ENCODE measurements at places on chromosomes 5 and 9.

GRCh38 chr5:156188016-156188415 lies 138.9 kb upstream of the SGCD start:
- no peak for DNase-seq

DNA sequence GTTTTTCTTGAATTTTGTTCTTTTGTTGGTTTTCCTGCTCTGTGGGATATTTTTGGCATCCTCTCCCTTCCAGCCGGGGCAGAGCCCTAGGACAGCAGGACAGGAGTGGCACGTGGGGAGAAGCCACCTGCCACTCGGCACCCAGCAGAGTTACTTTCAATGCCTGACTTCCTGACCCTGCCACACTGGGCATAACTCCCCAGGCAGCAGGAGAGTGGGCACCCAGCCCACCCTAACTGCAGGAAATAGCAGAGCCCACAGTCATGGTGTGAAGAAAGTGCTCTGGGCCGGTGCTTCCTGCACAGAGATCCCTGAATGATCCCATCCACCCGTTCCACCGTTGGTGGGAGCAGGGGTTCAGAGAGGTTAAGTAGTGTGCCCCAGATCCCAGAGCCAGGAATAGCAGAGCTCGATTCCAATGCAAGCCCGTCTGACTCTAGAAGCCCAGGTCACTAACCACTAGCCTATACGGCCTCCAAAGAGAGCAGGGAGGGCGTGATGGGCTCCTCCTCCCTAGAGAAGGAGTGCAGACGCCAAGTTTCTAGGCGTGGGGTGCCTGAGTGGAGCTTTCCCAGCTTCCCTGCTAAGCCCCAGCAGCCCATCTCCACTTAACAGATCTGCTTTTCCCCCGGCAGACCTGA lies 8.1 kb upstream of the NUP214 start:
- no peak for DNase-seq

GRCh38 chr9:11352612-11353011 lies 739.8 kb upstream of the PTPRD start:
- no peak for DNase-seq

- no peak for DNase-seq
These were observed 1433.3 kb upstream of the C9orf72 start for GRCh38 chr9:29006628-29007027.

- no peak for DNase-seq
These were observed 235.4 kb downstream of the DMRT2 start for GRCh38 chr9:1285526-1285925.

- DNase-seq: peak; percentile 85
These were observed 583.5 kb upstream of the TUSC1 start for GRCh38 chr9:26261503-26262330.

DNA sequence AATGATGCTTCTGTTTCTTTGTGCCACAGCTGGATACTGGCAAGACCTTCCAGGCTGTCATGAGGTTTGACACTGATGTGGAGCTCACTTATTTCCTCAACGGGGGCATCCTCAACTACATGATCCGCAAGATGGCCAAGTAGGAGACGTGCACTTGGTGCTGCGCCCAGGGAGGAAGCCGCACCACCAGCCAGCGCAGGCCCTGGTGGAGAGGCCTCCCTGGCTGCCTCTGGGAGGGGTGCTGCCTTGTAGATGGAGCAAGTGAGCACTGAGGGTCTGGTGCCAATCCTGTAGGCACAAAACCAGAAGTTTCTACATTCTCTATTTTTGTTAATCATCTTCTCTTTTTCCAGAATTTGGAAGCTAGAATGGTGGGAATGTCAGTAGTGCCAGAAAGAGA lies 65.5 kb downstream of the ACO1 start:
- DNase-seq: no peak

DNA sequence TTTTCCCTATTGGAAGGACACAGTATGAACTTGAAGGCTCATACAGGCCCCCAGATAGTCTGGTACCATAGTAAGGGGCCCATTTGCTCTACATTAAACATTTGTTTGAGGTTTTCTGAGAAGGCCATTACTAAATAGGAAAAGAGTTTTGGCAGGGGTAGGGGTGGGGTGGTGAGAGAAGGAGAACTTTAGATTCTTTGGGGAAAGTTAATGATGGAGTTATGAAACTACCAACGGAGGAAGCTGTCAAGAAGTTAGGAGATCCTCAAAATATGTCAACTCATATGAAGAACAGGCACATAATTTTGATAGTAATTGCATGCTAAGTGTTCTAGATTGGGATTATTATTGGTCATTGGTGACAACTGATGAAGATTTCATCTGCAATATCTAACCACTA lies 114.7 kb downstream of the TAF11L14 start:
- no peak for DNase-seq

DNA sequence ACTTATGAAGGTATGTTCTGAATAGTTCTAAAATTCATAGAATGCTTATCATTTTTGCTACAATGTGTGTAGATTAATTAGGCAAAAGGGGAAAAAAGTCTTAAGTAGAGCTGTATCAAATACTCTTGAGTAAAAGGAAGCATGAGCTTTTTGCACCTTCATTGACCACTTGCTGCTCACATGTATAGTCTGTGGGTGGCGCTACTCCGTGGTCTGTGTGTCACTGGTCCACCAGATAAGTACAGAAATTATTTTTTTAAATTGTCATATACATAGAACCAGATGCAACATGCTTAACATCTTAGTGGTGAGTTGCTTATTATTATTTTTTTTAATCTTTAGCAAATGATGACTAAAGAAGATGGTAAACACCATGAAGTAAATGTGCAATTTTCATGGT lies 130.2 kb downstream of the MAN2A1 start:
- no peak for DNase-seq

DNA sequence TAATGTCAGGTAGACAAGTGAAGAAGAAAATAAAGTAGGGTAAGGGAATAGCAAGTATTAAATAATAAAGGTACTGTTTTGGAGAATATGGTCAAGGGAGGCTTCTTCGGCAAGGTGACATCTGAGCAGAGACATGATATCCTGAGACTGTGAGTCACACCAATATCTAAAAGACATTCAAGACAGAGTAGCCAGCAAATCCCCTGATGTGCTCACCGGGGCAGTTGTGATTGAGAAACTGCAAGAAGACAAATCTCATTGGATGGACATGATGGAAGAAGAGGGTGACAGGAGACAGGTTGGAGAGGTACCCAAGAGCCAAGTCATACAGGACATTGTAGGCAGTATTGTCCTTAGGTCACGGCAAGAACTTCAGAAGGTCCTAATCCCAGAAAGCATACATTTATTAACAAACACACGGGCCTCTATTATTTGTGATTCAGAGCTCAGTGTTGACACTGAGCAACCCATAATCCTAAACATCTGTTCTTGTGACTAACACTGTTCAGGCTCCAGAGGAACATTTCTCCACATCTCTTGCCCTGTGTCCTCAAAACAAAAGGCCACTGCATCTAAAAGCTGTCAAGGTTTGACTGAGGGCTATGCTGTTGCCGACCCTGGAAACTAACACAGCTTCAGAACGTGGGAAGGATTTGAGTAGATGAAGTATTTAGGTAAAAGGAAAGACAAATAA lies 258.7 kb upstream of the CLINT1 start:
- peak; percentile 22 for DNase-seq

GRCh38 chr9:129323999-129324553 lies 146.0 kb upstream of the IER5L start:
- DNase-seq: no peak

DNA sequence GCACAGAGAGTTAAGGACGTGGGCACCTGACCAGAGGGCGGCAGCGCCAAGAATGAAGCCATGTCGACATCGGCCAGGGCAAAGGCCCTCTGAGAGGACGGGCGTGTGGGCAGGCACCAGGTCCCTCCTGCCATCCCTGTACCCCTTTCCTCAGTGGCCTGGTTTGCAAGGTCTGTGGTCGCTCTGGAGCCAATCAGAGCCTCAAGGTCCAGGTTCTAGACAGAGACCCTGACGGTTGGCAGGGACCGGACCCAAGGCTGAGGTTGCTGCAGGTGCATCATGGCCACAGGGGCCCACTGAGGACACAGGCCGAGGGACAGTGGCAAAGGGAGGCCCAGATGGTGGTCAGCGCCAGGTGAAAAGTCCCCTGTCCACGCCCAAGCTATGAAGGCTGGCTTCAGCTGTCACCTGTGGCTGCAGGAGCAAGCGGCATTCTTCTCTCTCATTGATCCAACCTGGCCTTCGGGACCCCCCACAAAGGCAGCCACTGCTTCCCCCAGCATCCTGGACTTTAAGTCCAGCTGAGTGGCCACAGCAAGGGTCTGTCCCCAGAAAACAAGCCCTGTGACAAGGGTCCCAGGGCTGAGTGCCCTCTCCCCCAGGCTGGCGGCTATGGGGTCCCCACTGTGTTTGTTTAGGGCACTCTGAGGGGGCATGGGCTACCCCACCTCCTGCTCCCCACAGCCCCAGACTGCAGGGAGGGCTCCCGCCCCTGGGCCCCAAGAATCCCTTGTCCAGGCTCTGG lies 48.9 kb downstream of the VAV2 start:
- DNase-seq: no peak

- DNase-seq: no peak
These were observed 68.9 kb upstream of the GOLM1 start for GRCh38 chr9:86168256-86168655.

- no peak for DNase-seq
These were observed 70.0 kb downstream of the AMBP start for GRCh38 chr9:114007991-114008666.

DNA sequence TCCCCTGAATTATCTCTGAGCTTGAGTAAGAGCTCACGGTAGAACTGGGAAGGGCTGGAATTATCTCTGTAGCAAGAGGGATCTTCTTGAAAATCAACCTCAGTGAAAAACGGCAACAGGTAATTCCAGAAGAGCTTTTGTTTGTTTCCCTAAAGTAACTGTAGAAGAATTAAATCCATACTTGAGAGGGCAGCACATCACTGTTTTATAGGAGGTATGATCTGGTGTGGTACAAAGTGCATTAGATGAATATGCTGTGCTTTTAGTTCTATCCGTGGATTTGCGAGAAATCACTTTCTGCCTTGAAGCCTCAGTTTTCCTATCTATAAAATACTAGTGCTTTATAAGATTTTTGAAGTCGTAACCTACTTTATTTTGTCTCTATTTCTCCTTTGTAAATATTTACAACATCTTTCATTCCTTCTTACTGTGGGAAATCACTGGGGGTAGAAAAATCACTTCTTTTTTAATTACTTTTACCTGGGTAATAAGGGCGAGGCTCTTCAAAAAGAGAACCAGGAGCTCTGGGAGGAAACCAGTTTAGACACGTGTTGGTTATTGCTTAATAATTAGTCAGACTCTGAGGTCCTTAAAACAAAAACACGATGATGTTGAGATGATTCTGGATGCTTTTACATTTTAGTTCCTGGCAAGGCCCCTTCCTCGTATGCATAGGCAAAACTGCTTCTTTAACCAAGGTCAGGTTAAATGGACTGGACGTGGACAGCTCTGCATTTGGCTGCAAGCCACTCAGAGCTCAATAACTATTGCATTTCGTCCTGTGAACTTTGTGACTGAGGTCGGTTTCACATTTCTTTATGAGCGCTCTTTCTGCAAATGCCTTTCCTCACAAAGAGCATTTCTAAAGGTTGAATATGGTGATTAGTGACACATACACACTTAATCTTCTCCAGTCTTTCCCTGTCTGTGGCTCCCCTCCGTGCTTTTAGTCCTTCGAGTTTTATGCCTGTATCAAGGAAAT lies 376.1 kb downstream of the BRINP1 start:
- DNase-seq: no peak

DNA sequence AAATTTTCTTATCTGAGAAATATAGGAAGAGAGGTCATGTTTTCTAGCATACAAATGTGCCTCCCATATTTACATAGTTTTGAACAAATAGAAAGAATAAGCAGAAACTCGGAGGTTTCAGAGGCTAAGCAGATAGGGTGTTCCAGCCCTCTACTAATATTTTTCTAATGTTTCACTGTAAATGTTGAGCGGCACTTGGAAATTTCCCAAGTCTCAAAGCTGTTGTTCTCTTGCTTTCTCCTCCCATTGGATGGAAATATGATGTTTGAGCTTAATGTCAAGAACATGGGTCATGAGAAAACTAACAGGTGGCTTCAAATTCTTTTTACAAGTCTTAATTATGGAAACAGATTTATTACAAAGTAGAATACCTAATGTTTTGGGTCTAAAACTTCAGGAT lies 5.1 kb downstream of the SPINK1 start:
- DNase-seq: no peak

- DNase-seq: no peak
These were observed 193.3 kb downstream of the LURAP1L start for GRCh38 chr9:12968093-12968492.

DNA sequence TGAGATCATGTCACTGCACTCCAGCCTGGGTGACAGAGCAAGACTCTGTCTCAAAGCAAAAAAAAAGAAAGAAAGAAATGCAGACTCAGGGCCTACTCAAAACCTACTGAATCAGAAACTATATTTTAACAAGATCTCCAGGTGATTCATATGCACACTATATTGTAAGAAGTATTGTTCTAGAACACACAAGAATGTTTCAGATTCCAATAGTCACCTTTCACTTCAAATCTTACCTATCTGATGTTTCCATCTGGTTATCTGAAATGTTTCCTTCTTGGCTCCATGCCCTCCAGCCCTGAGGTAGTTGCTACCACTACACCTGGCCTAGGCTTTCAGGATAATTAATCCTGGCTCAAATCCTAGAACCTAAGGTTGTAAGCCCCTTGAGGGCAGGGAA lies 36.8 kb upstream of the SNX2 start:
- no peak for DNase-seq

DNA sequence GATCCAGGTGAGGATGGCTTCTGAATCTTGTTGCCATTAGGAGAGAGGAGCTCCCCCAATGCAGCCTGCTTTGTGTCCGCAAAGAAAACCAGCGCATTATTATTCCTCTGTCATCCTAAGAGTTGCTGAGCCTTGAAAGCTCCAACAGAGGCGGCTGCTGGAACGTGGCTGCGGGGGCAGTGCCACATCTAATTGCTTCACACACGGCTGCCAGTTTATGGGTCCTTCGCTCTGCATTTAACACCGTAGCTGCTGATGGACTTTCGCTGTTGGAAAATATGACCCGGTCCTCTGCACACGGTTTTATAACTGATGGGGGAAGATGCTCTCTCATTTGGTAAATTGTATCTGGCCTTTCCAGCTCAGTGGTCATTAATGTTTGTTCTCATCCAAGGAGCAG lies 38.0 kb downstream of the ZNF622 start:
- DNase-seq: no peak

DNA sequence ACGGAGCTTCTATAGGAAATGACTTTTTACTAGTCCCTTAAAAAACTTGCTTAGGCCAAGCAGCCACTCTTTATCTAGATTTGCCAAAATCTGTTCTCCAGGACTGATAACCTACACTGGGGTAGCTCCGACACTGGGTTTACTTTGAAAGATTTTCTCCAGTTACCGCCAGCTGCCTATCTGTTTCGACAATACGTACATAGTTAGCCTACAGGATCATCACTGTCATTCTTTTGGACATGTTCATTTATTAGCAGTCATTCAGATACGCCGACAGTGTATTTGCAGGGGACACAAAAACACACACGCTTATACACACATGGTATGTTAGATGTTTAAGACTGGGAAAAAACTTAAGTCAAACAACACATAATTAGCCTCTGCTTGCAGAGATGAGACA lies 225.7 kb downstream of the DCP2 start:
- no peak for DNase-seq

DNA sequence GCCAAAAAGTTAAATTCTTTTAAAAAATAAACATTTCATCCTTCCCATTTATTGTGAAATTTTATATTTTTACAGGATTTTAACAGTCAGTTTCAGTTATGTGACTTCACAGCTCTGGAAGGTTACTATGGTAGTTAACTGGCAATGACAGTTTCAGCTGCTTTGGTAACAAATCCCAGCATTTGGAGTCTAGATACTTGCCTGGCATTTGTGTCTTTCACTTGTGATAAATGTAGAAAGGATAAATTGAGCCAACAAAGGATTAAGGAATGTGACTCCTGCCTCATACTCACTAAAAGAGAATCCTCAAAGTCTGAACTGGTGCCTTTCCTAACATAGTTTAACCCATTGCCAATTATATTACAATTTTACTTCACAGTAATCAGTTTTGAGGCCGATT lies 315.5 kb downstream of the FER start:
- DNase-seq: peak; percentile 19

All from EL (cell line).